ENCODE measurements at places on chromosomes 1 and 21. TPM values are rescaled to one million over a fixed set of nuclear protein-coding genes. Genes with fewer than 3 reads are reported as not detected.

DNA sequence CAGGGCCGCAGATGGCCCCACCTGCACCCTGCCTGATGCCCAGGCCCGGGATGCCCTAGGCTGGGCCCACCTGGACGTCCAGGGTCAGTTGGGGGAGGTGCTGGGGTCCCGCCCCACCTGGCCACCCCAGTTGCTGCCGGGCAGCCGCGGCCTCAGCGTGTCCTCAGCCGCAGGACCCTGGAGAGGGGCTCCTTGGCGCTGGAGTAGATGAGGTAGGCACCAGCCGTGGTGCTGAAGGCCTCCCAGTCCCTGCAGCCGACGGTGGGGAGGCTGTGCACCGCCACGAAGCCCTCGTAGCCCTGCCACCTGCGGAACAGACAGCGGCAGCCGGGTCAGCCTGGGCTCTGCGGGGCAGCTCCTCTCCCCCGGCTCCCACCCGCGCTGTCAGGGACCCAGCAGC, 40.4 kb downstream of the KRTAP10-1 start:
- H3K4me3 ChIP-seq, result no peak overlapping the region
- H3K27me3 ChIP-seq, result no peaks in the 10 kb centered on the region
- no peaks in the 10 kb centered on the region for H3K4me1 ChIP-seq
- no peak for DNase-seq
- H3K27ac ChIP-seq, result no peak overlapping the region

GRCh38 chr1:40944326-40944725, 35.2 kb upstream of the CTPS1 start:
- no peak overlapping the region for H3K4me3 ChIP-seq
- H3K27me3 ChIP-seq, result no peaks in the 10 kb centered on the region
- H3K27ac ChIP-seq, result no peak overlapping the region
- H3K36me3 ChIP-seq, result no peaks in the 10 kb centered on the region
- no peak for DNase-seq

DNA sequence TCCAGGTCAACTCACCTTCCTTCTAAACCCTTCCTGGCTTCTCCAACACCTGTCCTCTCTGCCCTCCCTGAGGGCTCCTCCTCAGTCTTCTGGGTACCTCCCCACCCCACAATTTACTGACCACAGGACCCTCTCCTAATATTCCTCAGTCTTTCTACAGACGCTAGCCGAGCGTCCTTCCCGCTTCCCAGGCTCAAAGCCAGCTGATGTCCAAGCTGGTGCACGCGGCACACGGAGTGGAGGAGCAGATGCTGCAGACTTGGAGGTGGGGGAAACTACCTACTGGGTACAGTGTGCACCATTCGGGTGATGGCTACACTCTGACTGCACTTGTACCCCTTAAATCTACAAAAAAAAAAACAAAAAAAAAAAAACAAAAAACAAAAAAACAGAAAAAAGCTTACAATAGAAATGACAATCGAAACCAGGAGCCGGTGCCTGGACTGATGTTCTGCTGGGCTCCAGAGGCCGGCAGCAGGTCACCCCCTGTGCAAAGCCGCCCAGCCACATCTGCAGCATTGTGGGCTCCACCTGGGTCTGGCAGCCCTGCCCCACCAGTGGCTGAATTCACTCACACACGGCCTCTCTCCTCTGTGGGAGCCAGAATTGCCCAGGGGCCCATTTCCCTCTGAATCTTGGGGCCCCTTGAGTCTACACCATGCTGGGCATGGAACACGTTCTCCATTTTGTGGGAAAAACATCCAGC, 7.0 kb downstream of the TRIM11 start:
- no peak overlapping the region for H3K4me3 ChIP-seq
- no peak overlapping the region for H3K27ac ChIP-seq
- no peak for DNase-seq
- peaks cover 41% of the 10 kb centered on the region for H3K4me1 ChIP-seq
- H3K27me3 ChIP-seq, result no peaks in the 10 kb centered on the region

DNA sequence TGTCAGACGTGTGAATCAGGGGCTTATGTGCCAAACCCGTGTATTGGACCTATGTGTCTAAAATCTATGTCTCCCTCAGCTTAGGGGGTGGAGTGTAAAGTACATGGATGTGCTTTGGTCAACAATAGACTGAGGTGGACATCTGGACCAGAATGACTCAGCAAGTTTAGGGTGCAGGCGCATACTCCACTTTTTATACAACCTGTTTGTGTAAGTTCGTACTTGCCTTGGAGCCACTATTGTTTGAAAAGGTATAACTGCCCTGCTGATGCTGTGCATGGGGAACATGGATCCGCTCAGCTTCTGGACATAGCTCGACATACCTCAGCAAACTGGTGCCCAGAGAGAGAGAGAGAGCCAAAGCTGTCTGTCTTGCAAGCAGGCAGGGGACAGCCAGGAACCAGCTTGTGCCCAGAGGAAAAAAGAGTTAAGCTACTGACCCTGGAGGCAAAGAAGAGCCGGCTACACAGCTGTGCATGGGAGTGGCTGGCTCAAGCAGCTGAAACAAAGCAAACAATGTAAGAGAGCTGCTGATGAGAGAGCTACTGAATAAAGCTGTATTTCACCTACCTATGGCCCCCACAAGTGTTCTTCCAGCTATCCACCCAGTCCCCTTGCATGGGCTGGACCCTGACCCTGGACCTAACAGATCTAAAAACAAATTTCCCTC, 41.2 kb downstream of the GJA5 start:
- H3K27ac ChIP-seq, result no peak overlapping the region
- no peak for DNase-seq
- peaks cover 19% of the 10 kb centered on the region for H3K4me1 ChIP-seq
- no peak overlapping the region for H3K4me3 ChIP-seq
- no peaks in the 10 kb centered on the region for H3K27me3 ChIP-seq

DNA sequence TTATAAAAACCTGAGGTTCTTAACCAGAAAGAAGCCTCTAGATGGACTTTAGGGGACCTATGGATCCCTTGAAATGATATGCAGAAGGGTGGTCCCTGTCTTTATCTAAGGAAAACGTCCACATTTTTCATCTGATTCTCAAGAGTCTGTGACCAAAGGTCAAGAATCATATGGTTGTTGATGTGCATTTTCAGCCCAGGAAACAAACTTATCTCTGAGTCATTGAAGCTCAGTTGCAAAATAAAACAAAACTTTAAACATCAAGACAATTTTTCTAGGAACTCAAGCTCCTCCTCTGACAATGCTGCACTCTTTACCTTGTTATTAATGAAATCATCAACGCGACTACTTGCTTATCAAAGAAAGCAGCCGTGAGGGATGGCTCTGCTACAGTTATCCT, 83.3 kb downstream of the TIAM1 start:
- no peaks in the 10 kb centered on the region for H3K27me3 ChIP-seq
- no peak for DNase-seq
- no peaks in the 10 kb centered on the region for H3K36me3 ChIP-seq
- H3K27ac ChIP-seq, result no peak overlapping the region
- H3K4me3 ChIP-seq, result no peak overlapping the region

- DNase-seq, result peak; percentile 19
- H3K4me3 ChIP-seq, result no peak overlapping the region
- peak overlapping the region; percentile 30 for H3K27ac ChIP-seq
- peaks cover 29% of the 10 kb centered on the region for H3K4me1 ChIP-seq
These were observed 52.0 kb upstream of the KCNA3 start for GRCh38 chr1:110726755-110727154.

GRCh38 chr1:175824079-175824478, 80.7 kb upstream of the TNR start:
- no peaks in the 10 kb centered on the region for H3K4me1 ChIP-seq
- DNase-seq, result no peak
- no peak overlapping the region for H3K4me3 ChIP-seq
- H3K27me3 ChIP-seq, result no peaks in the 10 kb centered on the region
- no peak overlapping the region for H3K27ac ChIP-seq

DNA sequence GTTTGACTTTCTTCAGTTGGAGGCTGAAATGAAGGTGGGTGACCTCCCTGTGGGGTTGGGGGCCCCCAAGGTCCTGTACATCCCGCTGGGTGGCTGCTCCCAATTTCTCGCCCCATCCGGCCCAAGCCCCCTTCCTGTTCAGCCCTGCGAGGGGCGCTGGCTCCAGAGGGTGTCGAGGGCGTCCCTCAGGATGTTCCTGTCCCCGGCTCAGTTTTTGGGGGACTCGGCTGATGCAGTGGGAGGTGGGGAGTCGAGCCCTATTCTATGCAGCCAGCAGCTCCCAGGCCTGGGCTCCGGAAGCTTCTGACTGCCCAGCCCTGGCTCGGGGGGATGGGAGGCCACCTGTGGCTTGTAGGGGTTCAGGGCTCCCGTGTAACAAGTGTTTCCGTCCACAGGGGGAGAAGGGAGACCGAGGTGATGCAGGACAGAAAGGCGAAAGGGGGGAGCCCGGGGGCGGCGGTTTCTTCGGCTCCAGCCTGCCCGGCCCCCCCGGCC, 38.2 kb downstream of the SLC19A1 start:
- no peak overlapping the region for H3K4me3 ChIP-seq
- no peaks in the 10 kb centered on the region for H3K27me3 ChIP-seq
- H3K27ac ChIP-seq, result no peak overlapping the region
- no peak for DNase-seq

Gene FYB2
- polyA plus RNA-seq, result not detected

Gene LCE3D
- not detected for polyA plus RNA-seq

Gene CLCN6
- polyA plus RNA-seq, result 1.4 TPM

Gene SLAMF9
- not detected for polyA plus RNA-seq

Gene AADACL4
- not detected for polyA plus RNA-seq

Data from CD4-positive, alpha-beta memory T cell (primary cell).